ENCODE measurements at places on chromosomes 1 and 21. TPM values are rescaled to one million over a fixed set of nuclear protein-coding genes. Genes with fewer than 3 reads are reported as not detected.

DNA sequence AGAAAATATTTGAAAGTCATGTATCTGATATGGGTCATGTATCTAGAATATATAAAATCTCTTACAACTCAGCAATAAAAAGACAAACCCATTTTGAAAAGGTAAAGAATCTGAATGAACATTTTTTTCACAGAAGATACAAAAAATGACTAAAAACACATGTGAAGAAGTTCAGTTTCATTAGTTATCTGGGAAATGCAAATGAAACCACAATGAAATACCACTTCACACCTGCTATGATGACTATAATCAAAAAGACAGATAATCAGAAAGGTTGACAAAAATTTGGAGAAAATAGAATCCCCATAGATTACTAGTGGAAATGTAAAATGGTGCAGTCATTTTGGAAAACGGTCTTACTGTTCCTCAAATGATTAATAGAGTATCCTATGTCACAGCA is 631.0 kb downstream of the MRPL39 start:
- no peaks in the 10 kb centered on the region for H3K36me3 ChIP-seq
- no peak for DNase-seq
- no peak overlapping the region for H3K4me3 ChIP-seq

- H3K4me1 ChIP-seq: peaks cover 28% of the 10 kb centered on the region
- peak overlapping the region; percentile 89 for H3K27ac ChIP-seq
- peak; percentile 86 for DNase-seq
Observed at GRCh38 chr1:156751757-156752481, 444 bp upstream of the HDGF start.

DNA sequence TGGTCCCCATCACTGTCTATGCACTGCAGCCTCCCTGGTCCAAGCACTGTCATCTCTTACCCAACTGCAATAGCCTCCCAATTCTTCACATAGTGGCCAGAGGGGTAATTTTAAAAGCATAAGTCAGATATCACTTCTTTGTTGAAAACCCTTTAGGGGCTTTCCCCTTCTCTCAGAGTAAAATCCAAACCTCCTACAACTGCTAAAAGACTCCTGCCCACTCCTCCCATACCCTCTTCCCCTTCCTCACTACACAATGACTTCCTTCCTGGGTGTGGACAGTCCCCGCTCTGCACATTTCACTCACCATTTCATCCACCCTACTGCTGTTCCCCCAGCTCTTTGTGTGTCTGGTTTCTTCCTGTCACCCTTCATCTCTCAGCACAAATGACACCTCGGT is 8.3 kb downstream of the MCOLN2 start:
- H3K4me3 ChIP-seq: no peak overlapping the region
- H3K36me3 ChIP-seq: no peaks in the 10 kb centered on the region
- no peaks in the 10 kb centered on the region for H3K27me3 ChIP-seq
- H3K27ac ChIP-seq: no peak overlapping the region
- H3K4me1 ChIP-seq: no peaks in the 10 kb centered on the region

- H3K36me3 ChIP-seq: no peaks in the 10 kb centered on the region
- DNase-seq: no peak
- H3K27ac ChIP-seq: no peak overlapping the region
- no peaks in the 10 kb centered on the region for H3K27me3 ChIP-seq
- H3K4me3 ChIP-seq: no peak overlapping the region
Observed at GRCh38 chr1:197234581-197234980, 33.5 kb upstream of the CRB1 start.

GRCh38 chr1:230277201-230278025 is 148.7 kb downstream of the PGBD5 start:
- no peak for DNase-seq
- no peak overlapping the region for H3K4me3 ChIP-seq
- no peaks in the 10 kb centered on the region for H3K27me3 ChIP-seq
- H3K36me3 ChIP-seq: peaks cover 55% of the 10 kb centered on the region

MIB2 gene
- total RNA-seq: 96.9 TPM

DNA sequence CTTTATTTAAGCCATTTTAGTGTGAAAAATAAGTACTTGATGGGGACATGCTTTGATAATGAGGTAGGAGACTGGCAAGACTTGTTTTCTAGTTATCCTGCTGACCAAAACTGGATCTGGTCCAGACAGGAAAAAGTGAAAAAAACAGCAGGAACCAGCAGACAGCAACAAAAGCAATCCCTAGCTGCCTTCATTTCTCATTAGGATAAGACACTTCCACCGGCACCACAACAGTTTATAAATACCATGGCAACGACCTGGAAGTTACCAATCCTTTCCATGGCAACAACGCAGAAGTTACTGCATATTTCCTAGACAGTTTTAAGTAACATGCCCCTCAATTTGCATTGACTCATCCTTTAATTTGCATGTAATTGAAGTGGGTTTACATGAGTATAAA is 993.8 kb upstream of the NCAM2 start:
- no peak overlapping the region for H3K27ac ChIP-seq
- H3K4me1 ChIP-seq: no peaks in the 10 kb centered on the region
- H3K4me3 ChIP-seq: no peak overlapping the region

- H3K27ac ChIP-seq: no peak overlapping the region
- H3K4me1 ChIP-seq: no peaks in the 10 kb centered on the region
- DNase-seq: no peak
- no peaks in the 10 kb centered on the region for H3K27me3 ChIP-seq
- peaks cover 49% of the 10 kb centered on the region for H3K36me3 ChIP-seq
Observed at GRCh38 chr21:46489800-46490199, 31.1 kb downstream of the DIP2A start.

ATP1A2 gene
- 316 TPM for total RNA-seq

IL19 gene
- not detected for total RNA-seq

IL12RB2 gene
- not detected for total RNA-seq

GRCh38 chr1:192140382-192140781 is 17.9 kb upstream of the RGS18 start:
- H3K36me3 ChIP-seq: no peaks in the 10 kb centered on the region
- no peak for DNase-seq
- no peaks in the 10 kb centered on the region for H3K4me1 ChIP-seq
- H3K27ac ChIP-seq: no peak overlapping the region
- H3K27me3 ChIP-seq: no peaks in the 10 kb centered on the region

- H3K27me3 ChIP-seq: no peaks in the 10 kb centered on the region
- H3K27ac ChIP-seq: peak overlapping the region; percentile 46
- no peaks in the 10 kb centered on the region for H3K36me3 ChIP-seq
- H3K4me3 ChIP-seq: peak overlapping the region; percentile 29
Observed at GRCh38 chr21:32135401-32136363, 143.2 kb downstream of the MIS18A start.

DNA sequence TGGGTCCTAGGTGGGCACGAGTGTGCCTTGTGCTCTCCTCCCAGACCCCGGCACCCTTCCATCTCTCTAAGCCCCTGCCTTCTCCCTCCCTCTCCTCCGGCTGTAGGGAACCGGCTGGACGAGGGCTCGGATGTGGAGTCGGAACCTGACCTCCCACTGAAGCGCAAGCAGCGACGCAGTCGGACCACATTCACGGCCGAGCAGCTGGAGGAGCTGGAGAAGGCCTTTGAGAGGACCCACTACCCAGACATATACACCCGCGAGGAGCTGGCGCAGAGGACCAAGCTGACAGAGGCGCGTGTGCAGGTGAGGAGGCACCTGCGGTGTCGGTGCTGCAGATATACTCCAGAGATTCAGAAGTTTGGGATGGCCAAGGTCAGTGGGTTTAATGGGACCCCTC is 61.0 kb downstream of the PAX7 start:
- no peaks in the 10 kb centered on the region for H3K36me3 ChIP-seq
- no peaks in the 10 kb centered on the region for H3K27me3 ChIP-seq
- DNase-seq: no peak
- H3K27ac ChIP-seq: no peak overlapping the region
